Activated CD4-positive, alpha-beta memory T cell treated with anti-CD3 and anti-CD28 coated beads for 36 hours (primary cell): ENCODE measurements at places on chromosomes 7 and 10. TPM values are rescaled to one million over a fixed set of nuclear protein-coding genes. Genes with fewer than 3 reads are reported as not detected.

- no peak for DNase-seq
Measured at GRCh38 chr7:3446786-3447185, 145.7 kb downstream of the SDK1 start.

DNA sequence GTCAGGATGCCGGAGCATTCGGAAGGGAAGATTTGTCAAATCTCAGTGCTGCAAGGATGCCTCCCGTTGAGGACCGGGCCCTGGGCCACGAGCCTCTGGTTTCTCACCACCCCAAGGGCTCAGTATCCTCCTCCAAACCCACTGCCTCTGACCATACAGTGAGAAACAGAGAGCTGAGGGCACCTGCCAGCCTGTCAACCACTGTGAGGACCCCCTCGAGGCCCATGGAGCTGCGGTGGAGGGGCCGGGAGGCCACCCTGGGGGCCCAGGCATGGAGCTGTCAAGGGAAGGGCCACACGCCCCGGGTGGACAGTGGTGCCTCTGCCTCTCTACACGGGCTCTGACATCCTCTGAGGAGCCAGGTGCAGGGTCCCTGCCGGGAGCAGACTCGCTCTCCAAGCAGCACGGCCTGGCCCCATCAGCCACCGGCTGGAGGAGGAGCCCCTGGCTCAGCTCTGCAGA, 248.0 kb upstream of the TCERG1L start:
- DNase-seq: no peak

DNA sequence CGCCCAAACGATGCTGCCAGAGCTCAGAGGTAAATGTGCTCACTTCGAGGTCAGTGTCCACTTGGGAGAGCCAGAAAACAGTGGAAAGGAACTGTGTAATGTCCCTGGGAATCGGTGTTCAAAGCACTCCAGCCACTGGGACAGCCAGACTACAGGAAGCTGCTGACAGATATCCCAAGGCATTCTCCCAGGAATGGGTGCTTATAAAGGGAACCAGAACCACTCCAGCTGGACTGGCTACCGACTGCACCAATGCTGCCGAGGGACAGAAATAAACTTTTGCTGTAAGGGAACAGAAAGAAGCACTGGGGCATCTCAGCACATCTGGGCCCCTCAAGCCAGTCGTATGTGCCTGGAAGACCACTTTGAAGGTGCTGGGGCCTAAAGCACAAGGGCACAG, 76.7 kb downstream of the ATXN7L1 start:
- DNase-seq: no peak

DNA sequence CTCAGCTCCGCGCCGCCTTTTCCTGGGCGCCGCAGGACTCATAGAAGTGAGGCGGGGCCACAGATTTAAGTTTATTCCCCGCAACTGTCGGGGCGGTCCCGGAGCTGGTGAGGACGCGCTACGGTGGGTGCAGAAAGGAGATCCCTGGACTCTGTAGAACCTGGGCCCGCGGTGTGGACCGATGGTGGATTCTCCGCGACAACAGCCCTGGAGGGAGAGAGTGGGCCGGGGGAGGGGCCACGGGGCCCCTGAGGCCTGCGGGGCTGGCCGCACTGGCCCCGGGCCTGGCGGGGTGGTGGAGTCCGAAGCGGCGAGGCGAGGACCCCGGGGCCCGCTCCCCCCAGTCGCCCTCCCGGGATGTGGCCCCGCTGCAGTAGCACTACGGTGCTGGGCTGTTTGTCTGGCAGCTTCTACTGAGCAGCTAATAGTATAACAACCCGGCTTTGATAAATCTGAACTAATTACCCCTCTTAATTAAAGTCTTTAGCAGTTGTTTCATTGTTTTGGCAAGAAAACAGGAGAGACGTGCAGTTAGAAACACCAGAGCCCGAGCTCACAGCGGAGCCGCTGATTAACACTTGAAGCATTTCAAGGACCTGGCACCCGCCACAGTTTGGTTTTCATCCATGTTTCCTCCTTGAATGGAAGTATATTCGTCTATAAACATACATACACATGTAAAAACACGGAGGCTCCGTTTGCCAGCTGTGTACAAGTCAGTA, 4.2 kb downstream of the FEZF1 start:
- no peak for DNase-seq

- DNase-seq: no peak
Measured at GRCh38 chr7:121394709-121395140, 1.4 kb downstream of the FAM3C start.

Gene ASZ1
- total RNA-seq: not detected
